Fibroblast of skin of abdomen (primary cell): ENCODE measurements at places on chromosomes 7 and 10.

DNA sequence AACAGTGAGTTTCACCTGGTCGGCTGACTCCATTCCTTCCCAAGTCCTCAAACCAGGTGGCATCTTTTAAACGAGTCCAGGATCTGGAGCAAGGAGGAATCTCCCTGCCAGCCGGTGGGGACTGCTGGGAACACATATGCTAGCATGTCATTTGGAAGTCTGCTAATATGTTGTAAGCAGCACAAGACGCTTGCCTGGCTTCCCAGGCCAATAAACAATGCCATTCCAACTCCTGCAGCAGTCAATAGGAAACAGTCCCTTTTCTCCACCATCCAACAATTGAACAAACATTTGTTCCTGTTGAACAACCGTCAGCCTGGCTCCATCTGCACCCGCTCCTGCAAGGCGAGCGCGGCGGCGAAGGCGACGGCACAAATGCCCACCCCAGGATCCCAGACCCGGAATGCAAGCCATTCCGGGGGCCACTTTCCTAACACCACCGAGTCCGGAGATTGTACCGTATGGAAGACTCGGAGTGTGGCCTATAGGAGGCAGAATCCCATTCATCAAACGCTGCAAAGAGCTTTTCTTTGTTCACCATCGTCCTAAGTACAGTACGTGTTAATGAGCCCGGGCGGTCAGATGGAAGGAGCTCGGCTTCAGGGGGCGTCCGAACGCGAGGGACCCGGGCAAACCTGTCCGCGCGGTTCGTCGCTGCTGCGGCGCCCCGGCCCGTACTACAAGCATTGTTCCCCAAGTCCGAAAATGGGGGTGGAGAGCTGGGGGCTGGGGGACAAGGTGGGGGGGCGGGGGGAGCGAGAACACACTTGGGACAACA, 1.6 kb downstream of the FAM53B start:
- peak; percentile 45 for DNase-seq

- peak; percentile 10 for DNase-seq
These were observed 675.0 kb downstream of the CNTNAP2 start for GRCh38 chr7:146791344-146792285.

DNA sequence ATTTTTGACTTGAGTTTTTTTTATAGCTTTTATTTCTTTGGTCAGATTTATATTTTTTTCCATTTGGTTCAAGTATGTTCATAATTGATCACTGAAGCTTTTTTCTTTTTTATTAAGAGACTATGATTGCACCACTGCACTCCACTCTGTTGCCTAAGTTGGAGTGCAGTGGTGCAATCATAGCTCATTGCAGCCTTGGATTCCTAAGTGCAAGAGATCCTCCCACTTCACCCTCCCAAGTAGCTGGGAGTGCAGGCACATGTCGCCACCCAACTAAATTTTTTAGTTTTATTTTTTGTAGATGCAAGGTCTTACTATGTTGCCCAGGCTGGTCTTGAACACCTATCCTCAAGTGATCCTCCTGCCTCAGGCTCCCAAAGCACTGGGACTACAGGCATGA, 97.7 kb upstream of the KIF5B start:
- DNase-seq, result no peak

DNA sequence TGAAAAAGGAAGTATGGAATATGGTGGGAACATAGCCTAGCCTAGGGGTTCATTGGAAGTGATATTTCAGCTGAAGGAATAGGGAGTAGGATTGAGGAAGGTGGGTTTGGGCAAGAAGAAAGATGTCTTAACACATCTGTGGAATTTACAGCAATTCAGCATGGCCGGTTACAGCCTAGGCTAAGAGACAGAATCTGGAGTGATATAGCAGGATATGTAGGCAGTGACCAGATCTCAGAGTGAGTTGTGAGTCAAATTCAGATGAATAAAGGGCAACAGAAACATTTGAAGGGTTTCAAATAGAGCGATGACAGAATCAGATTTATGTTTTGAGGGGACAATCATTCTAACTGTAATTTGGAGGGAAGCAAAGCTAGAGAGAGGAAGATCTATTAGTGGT, 199.0 kb upstream of the PRPS1L1 start:
- no peak for DNase-seq

- no peak for DNase-seq
These were observed 113.9 kb upstream of the STK17A start for GRCh38 chr7:43469051-43469450.

DNA sequence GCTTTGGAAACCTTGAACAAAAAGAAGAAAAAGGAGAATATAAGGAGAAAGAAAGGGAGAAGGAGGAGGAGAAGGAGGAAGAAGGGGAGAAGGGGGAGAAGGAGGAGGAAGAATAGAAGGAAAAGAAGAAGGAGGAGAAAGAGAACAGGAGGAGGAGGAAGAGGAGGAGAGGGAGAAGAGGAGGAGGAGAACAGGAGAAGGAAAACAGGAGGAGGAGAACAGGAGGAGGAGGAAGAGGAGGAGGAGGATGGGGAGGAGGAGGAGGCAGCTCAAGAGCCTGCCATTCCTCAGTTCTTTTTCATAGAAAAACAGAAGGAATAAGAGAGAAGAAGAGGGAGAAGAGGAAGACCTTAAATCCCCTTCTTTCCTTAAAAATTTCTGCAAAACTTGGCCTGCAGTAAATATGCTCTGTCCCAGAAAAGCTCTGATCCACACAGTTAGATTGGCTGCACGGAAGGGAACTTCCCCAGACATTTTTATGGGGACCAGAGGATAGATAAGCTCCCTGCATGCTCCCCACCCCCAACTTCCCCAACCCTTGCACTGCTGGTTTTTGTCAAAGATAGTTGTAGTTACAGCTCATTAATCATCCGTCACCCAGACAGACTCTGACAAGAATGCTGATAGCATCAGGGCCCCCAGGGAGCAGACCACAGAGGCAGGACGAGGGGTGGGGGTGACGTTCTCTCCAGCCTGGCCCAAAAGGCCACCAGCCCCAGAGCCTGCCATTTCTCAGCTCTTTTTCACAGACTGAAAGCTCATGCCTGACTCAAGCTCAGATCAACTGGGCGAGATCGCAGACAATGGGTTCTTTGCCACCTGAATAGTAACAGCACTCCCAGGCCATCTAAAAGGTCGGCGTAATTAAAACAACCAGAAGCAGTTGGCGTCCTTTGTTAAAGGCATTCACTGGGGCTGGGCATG, 34.5 kb upstream of the LYZL1 start:
- peak; percentile 87 for DNase-seq

GRCh38 chr10:77313066-77313750, 324.4 kb downstream of the KCNMA1 start:
- DNase-seq, result peak; percentile 51

DNA sequence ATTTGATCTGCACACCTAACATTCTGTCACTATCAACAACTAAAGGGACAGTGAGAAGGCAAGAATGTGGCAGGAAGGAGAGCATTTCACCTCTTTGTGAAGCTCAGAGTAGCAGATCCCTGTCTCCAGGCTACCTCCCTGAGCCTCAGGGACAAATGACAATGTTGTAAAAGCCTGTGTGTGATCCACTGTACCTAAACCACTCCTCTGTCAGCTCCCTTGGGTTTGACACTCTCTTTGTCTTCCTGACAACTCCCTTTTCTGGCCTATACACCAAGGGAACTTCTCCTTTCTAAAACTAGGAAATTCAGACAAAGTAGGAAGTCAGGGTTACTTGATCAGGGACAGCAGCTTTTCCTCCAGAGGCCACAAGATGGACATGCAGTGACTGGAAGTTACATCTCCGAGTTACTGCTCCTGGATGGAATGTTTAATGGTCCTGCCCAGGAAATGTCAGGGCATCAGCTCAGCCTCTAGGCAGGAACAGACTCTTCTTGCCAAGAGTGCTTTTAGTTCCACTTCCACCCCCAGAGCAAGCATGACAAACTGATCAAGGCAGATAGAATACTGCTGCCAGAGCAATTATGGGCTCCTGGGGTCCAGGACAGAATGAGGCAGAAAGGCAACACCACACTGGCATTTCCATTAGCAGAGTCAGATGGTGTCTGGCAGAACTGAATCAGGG, 1014.5 kb upstream of the LRRTM3 start:
- DNase-seq, result no peak
